SK-N-SH (cell line): ENCODE measurements at places on chromosomes 7 and 10. TPM values are rescaled to one million over a fixed set of nuclear protein-coding genes. Genes with fewer than 3 reads are reported as not detected.

- H3K4me3 ChIP-seq = no peak overlapping the region
- H3K36me3 ChIP-seq = no peaks in the 10 kb centered on the region
- peaks cover 97% of the 10 kb centered on the region for H3K4me1 ChIP-seq
- DNase-seq = no peak
- no peak overlapping the region for H3K27ac ChIP-seq
- H3K27me3 ChIP-seq = no peaks in the 10 kb centered on the region
These were observed 41.8 kb downstream of the ZCCHC24 start for GRCh38 chr10:79403441-79404230.

GRCh38 chr7:71904484-71904883, 507.7 kb downstream of the CALN1 start:
- H3K27me3 ChIP-seq = no peaks in the 10 kb centered on the region
- H3K36me3 ChIP-seq = no peaks in the 10 kb centered on the region
- H3K4me3 ChIP-seq = no peak overlapping the region
- DNase-seq = no peak

GRCh38 chr10:52729271-52730104, 43.1 kb downstream of the MBL2 start:
- H3K27me3 ChIP-seq = no peaks in the 10 kb centered on the region
- peak; percentile 56 for DNase-seq
- H3K27ac ChIP-seq = peak overlapping the region; percentile 62; the same call in 1 of the 2 replicates
- no peaks in the 10 kb centered on the region; the same call in 1 of the 2 replicates for H3K4me1 ChIP-seq

DNA sequence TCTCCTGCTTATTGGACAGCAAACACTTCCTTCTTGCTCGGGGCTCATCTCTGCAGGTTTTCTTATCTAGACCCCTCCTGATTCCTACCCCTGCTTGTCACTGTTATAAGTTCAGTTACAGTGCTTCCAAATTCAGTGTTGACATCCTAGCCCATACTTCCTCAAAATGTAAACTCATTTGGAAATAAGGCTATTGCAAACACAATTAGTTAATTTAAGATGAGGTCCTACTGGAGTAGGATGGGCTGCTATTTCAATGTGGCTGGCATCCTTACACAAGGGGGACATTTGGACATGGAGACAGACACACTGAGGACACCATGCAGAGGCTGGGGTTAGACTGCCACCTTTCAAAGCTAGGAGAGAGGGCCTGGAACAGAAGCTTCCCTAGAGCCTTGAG, 85.2 kb upstream of the NPVF start:
- H3K4me3 ChIP-seq = no peak overlapping the region
- H3K27ac ChIP-seq = no peak overlapping the region
- no peaks in the 10 kb centered on the region for H3K36me3 ChIP-seq
- no peak for DNase-seq

DNA sequence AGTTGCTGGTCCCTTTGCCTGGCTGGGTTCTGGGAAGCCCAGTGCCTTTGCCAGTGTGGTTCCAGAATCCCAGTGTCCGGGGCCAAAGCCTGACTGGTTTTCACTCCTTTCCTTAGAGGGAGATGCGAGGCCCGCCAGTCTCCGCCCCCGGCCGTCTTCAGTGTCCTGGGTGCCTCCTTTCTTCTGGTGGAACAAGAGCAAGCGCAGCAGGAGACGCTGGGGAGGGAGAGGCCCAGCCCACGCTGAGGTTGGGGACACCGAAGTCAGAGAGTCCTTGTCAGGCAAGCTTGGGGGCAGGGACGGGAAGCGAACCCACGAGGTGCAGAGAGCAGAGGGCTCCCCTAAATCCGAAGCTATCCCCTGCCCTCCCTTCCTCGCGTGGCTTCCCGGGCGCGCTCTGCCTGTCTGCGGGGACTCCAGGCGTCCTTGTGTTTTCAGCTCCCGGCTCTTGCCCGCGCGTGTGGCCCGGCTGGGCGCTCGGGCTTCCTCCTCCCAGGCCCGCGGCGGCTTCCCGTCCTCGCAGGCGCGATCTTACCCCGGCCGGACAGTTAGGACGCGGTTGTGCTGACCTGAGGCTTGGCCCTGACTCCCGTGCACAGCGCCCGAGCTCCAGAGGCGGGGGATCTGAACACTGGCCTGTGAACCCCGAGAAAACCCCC, 60.6 kb upstream of the UBE3C start:
- H3K27ac ChIP-seq = no peak overlapping the region
- peaks cover 67% of the 10 kb centered on the region for H3K27me3 ChIP-seq
- H3K36me3 ChIP-seq = no peaks in the 10 kb centered on the region

- peaks cover 2% of the 10 kb centered on the region; the same call in 1 of the 2 replicates for H3K4me1 ChIP-seq
- peak overlapping the region; percentile 69 for H3K4me3 ChIP-seq
- no peaks in the 10 kb centered on the region for H3K27me3 ChIP-seq
- H3K36me3 ChIP-seq = peaks cover 10% of the 10 kb centered on the region
- peak; percentile 55 for DNase-seq
- H3K27ac ChIP-seq = peak overlapping the region; percentile 44; the same call in 1 of the 2 replicates
These were observed 18.6 kb downstream of the OCM2 start for GRCh38 chr7:97971120-97971989.

- DNase-seq = no peak
- H3K4me1 ChIP-seq = no peaks in the 10 kb centered on the region
- no peaks in the 10 kb centered on the region for H3K27me3 ChIP-seq
- H3K4me3 ChIP-seq = no peak overlapping the region
- H3K27ac ChIP-seq = no peak overlapping the region
- no peaks in the 10 kb centered on the region for H3K36me3 ChIP-seq
These were observed 205.3 kb upstream of the GALNT17 start for GRCh38 chr7:70926666-70927065.

DNA sequence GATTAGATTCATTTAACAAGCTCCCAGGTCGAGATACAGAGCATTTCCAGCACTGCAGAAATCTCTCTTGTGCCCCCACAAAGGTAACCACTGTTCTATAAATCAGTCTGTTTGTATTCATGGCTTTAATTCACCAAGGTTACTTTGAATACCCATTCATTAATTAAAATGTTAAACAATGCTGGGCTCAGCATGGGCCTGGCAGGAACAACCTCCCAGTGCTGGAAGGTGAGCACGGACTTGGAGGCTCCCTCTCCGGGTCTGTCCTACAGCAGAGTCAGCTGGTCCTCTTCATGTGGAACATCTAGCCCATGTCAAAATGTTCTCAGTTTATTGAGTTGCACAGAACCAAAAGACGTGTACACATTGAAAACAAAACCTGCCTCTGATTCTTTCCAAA, 15.6 kb upstream of the EFCAB10 start:
- H3K27me3 ChIP-seq = no peaks in the 10 kb centered on the region
- no peak overlapping the region for H3K27ac ChIP-seq
- DNase-seq = no peak

GRCh38 chr7:51446356-51446755, 129.7 kb upstream of the COBL start:
- H3K27ac ChIP-seq = no peak overlapping the region
- DNase-seq = no peak
- no peak overlapping the region for H3K4me3 ChIP-seq
- no peaks in the 10 kb centered on the region for H3K36me3 ChIP-seq
- H3K4me1 ChIP-seq = no peaks in the 10 kb centered on the region

- peaks cover 25% of the 10 kb centered on the region for H3K4me1 ChIP-seq
- no peak overlapping the region for H3K4me3 ChIP-seq
- DNase-seq = no peak
- no peak overlapping the region for H3K27ac ChIP-seq
- no peaks in the 10 kb centered on the region for H3K27me3 ChIP-seq
These were observed 49.4 kb upstream of the SUN1 start for GRCh38 chr7:782718-783449.

GRCh38 chr7:133484086-133484485, 231.2 kb downstream of the EXOC4 start:
- H3K36me3 ChIP-seq = peaks cover 14% of the 10 kb centered on the region
- H3K27me3 ChIP-seq = no peaks in the 10 kb centered on the region
- 0 out of 2 replicates have a peak, but pooled peaks cover 4% of the 10 kb centered on the region for H3K4me1 ChIP-seq
- DNase-seq = no peak
- H3K4me3 ChIP-seq = no peak overlapping the region
- peak overlapping the region; percentile 30 for H3K27ac ChIP-seq

DNA sequence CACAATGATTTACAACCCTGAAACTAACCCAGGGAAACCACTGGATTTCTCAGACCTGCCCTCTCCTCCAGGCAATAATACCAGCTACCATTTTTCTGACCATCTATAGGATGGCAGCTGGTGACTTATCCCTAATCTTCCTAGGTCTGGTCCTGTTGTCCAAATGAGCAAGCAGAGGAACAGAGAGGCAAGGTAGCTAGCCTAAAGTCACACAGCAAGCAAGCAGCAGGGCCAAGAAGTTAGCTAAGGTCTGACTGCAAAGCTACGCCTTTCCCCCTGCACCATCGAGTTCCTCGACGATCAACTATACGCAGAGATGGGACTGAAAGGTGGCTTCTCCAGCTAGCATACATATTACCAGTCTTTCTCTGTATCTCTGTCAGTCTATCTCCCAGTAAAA, 25.3 kb downstream of the ATXN7L1 start:
- no peaks in the 10 kb centered on the region for H3K27me3 ChIP-seq
- no peak for DNase-seq
- no peak overlapping the region for H3K4me3 ChIP-seq
- no peak overlapping the region for H3K27ac ChIP-seq
- H3K4me1 ChIP-seq = peaks cover 17% of the 10 kb centered on the region; the same call in 1 of the 2 replicates
- no peaks in the 10 kb centered on the region for H3K36me3 ChIP-seq

GRCh38 chr10:10462151-10462941, 555.3 kb upstream of the CELF2 start:
- H3K27ac ChIP-seq = no peak overlapping the region
- no peaks in the 10 kb centered on the region for H3K36me3 ChIP-seq
- H3K4me3 ChIP-seq = no peak overlapping the region
- no peaks in the 10 kb centered on the region for H3K27me3 ChIP-seq
- DNase-seq = no peak

- H3K4me3 ChIP-seq = no peak overlapping the region; the same call in 1 of the 2 replicates
- H3K4me1 ChIP-seq = peaks cover 17% of the 10 kb centered on the region
- H3K27ac ChIP-seq = no peak overlapping the region
- no peaks in the 10 kb centered on the region for H3K27me3 ChIP-seq
- peak; percentile 29 for DNase-seq
These were observed 63.5 kb downstream of the ZNF365 start for GRCh38 chr10:62437696-62438095.

DNA sequence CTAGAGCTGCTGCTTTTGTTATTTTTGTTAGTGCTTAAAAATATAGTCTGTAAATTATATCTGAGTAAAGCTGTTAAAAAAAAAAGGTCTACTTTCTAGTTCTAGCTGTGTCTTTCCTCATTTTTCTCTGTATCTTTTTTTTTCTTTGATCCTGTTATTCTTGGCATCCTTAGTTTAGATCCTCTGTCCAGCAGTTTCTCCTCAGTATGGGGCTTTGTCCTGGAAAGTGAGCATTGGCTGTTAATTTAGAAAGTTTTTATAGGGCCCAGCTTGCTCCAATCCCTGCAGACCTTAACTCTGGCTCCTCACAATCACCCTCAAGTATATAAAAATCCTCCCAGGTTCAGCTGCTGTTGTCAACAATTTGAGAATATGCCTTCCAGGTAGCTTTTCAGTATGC, 23.5 kb downstream of the DDX50 start:
- H3K4me1 ChIP-seq = no peaks in the 10 kb centered on the region
- no peak overlapping the region for H3K27ac ChIP-seq
- H3K4me3 ChIP-seq = no peak overlapping the region
- no peak for DNase-seq
- H3K36me3 ChIP-seq = peaks cover 44% of the 10 kb centered on the region
- H3K27me3 ChIP-seq = no peaks in the 10 kb centered on the region

DNA sequence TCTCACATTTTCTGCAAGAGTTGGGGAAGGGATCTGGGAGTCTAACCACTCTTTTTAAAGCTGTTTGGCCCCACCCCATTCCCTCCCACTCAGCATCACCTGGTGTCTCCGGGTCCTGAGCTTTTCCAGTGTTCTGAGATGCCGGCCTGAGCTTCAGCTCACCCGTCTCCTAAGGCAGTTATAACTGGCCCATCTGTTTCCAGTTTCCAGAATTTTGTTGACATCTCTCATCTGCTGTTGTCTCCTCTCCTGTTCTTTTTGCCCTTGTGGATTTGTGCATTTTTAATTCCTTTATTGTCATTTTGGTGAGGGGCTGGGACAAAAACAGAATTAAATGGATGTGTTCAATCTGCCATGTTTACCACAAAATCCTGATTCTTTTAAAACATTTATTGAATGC, 160.6 kb downstream of the C10orf105 start:
- H3K4me3 ChIP-seq = no peak overlapping the region
- H3K4me1 ChIP-seq = no peaks in the 10 kb centered on the region; the same call in 1 of the 2 replicates
- no peaks in the 10 kb centered on the region for H3K36me3 ChIP-seq
- DNase-seq = no peak

DNA sequence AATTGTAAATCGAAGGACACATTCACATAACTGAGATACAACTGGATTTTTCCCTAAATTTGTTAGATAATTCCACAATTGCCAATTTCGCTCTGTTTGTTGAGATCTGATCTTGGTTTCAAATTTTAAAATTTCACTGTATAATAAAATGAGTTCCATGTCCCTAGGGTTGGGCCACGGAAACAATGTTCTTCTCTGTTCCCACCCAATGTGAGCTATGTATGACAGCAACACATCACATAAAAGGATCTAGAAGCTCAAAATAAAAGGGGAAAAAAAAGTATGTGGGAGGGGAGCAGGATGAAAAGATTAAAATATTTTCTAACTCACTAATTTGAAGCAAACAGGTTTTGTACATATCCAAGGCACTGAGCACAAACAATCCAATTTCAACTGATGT, 287.8 kb upstream of the MKLN1 start:
- no peaks in the 10 kb centered on the region for H3K27me3 ChIP-seq
- H3K4me3 ChIP-seq = no peak overlapping the region

DNA sequence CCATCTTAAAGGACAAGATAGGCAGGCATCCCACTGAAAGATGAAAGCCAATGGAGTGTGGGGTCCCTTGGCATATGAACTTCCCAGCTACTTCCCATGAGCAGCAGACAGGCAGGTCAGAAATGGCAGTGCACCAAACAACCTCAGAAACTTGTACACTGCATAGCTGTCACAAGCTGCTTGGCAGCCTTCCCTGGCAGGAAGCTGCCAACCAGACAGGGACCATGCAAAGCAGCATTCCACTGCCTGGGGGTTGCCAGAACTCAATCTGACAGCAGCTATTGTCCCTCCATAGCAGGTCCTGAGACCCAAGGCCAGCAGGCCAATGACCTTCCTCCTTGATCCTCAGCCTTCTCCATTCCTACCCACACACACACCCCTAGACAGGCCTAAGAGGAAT, 139.5 kb downstream of the PLCE1 start:
- H3K4me1 ChIP-seq = peaks cover 12% of the 10 kb centered on the region
- H3K4me3 ChIP-seq = no peak overlapping the region
- no peaks in the 10 kb centered on the region for H3K36me3 ChIP-seq
- H3K27ac ChIP-seq = no peak overlapping the region
- no peaks in the 10 kb centered on the region for H3K27me3 ChIP-seq

GRCh38 chr7:112930787-112931186, 140.6 kb upstream of the TMEM168 start:
- DNase-seq = no peak
- H3K36me3 ChIP-seq = peaks cover 57% of the 10 kb centered on the region
- peaks cover 7% of the 10 kb centered on the region for H3K4me1 ChIP-seq
- no peak overlapping the region for H3K4me3 ChIP-seq
- no peaks in the 10 kb centered on the region for H3K27me3 ChIP-seq
- H3K27ac ChIP-seq = 0 out of 2 replicates have a peak overlapping the region, but pooled peaks have one; percentile 1

- H3K27ac ChIP-seq = peak overlapping the region; percentile 80
- DNase-seq = no peak
- H3K27me3 ChIP-seq = no peaks in the 10 kb centered on the region
- peaks cover 34% of the 10 kb centered on the region for H3K36me3 ChIP-seq
- H3K4me3 ChIP-seq = no peak overlapping the region
- H3K4me1 ChIP-seq = peaks cover 13% of the 10 kb centered on the region; the same call in 1 of the 2 replicates
These were observed 77.3 kb downstream of the CALD1 start for GRCh38 chr7:134856691-134857090.

Gene LHPP
- 29.8 and 35.3 TPM in 2 replicates for polyA plus RNA-seq

Gene ST8SIA6
- 0.03 TPM in 1 of 2 replicates, not detected in the other for polyA plus RNA-seq

Gene AKR1C4
- polyA plus RNA-seq = not detected in 2 replicates

Gene PTF1A
- not detected in 2 replicates for polyA plus RNA-seq

Gene TEX36
- not detected in 2 replicates for polyA plus RNA-seq

Gene BAIAP2L1
- 8.7 and 8.8 TPM in 2 replicates for polyA plus RNA-seq
